NB4 (cell line): ENCODE measurements at places on chromosomes 6 and 20.

- no peak for DNase-seq
These were observed 5.4 kb downstream of the DPPA5 start for GRCh38 chr6:73348550-73349204.

DNA sequence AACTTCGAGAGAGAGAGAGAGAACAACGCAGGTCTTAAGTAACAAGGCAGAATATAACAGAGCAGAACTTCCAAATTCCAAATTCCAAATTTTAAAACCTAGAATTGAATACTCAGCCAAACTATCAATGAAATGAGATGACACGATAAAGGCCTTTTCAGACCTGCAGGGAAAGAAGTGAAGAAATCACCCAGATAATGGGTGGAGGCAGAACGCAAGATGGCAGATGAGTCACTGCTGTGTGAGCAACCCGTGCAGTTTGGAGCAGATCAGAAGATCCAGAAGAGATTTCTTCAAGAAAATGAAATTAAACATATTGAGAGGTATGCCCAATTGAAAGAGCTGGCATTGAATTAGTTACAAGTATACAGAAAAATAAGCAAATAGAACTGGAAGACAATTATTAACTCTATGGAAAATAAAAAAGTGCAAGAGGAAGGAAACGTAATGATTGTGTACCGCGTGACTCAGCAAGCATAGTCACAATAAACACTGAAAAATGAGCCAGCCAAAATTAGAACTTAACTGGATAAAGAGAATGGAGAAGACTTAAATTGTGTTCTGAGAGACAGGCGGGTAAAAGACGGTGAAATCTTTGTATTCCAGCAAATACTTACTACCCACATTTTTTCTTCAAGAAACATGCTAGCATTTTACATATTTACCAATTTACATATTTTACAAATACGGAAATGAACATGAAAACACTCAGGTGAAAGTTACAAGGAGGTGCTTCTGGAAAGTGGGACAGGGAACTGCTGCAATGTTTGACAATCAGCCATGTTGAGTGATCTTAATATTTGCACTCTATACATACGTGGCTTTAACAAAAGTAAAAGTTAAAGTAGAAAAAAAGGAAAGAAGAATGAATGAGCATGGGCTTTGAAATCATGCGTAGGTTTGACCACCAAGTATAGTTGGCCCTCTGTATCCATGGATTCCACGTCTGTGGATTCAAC, 87.9 kb upstream of the CDYL start:
- DNase-seq = peak; percentile 88

- no peak for DNase-seq
These were observed 144.1 kb downstream of the MRPL14 start for GRCh38 chr6:43983191-43983590.

DNA sequence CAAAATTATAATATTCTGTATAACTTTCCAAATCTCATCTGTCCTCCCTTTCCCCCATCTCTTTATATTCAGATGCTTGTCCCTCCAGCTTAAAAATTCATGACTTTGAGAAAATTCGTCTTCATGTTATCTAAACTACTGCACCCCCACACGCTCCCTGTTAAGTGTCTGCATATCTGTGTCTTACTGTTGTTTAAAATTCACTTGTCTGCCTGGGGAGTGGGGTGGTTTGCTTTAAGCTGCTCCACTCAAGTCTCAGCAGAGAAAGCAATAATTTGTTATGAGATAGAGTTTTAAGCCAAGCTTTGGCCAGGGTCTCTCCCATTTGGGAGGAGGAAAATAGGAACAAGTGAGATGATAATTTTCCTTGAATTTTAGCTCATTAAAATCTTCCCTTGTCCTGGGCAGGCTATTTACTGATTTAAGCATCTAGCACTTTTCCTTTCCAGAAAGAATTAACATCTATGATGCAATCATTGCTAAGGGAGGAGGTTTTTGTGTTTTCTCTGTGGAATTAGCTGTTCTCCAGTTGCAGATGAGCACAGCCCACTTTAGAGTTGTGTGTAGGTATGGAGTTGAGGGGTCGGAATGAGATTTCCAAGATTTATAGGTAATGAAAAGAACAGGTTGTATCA, 36.8 kb downstream of the MTHFD1L start:
- no peak for DNase-seq

GRCh38 chr6:74551896-74552295, 654.0 kb downstream of the COL12A1 start:
- no peak for DNase-seq

DNA sequence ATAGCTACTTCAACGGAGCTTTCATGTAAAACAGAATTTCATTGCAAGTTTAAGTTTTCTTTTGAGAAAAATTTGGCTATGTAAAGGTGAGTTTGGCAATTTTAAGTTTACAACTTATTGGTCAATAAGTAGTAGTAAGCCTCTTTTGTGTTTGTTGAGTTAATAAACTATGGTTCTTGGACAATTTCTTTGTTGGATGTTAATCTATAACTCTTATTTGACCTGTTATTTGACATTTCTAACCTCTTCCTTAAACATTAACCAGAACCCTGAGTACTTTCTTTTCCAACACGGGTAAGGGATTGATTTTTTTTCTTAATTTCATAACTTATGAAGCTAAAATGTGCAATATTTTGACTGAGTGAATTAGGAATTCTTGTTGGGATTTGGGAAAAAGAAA, 354.4 kb downstream of the PRKN start:
- DNase-seq = no peak

GRCh38 chr6:41707565-41708200, 27.7 kb downstream of the TFEB start:
- DNase-seq = peak; percentile 71

- DNase-seq = peak; percentile 68
These were observed 76.8 kb downstream of the UNC5CL start for GRCh38 chr6:40962241-40962640.

DNA sequence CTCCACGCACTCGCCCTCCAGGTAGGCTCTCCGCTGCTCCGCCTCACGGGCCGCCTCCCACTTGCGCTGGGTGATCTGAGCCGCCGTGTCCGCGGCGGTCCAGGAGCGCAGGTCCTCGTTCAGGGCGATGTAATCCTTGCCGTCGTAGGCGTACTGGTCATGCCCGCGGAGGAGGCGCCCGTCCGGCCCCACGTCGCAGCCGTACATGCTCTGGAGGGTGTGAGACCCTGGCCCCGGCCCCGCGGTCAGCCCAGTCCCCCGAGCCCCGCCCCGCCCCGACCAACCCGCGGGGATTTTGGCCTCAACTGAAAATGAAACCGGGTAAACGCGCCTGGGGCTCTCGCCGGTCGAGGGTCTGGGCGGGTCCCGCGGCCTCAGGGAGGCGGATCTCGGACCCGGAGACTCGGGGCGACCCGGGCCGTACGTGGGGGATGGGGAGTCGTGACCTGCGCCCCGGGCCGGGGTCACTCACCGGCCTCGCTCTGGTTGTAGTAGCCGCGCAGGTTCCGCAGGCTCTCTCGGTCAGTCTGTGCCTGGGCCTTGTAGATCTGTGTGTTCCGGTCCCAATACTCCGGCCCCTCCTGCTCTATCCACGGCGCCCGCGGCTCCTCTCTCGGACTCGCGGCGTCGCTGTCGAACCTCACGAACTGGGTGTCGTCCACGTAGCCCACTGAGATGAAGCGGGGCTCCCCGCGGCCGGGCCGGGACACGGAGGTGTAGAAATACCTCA, 598 bp downstream of the HLA-B start:
- peak; percentile 25 for DNase-seq

DNA sequence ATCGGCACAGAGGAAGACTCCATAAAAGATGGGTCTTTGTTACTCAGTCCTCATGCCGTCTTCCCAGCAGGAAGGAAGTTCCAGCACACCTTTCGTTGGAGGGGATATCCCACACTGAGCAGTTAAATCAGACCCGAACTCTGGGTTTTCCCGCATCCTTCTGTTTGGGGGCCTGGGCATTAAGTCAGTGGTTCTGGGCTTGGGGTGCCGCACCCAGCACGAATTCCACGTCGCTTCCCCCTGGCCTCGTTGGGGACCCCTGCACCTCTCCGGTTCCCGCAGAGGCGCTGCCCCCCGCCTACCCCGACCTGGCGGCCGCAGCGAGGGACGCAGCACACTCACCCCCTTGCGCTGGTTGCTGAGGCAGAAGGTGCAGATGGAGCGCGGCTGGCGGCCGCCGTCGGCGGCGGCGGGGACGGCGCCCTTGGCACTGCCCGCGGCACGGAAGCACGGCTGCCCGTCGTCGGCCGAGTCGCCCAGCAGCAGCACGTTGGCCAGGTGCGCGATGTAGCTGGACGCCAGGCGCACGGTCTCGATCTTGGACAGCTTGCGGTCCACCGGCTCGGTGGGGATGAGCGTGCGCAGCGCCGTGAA, 641 bp downstream of the TCF15 start:
- DNase-seq = no peak

DNA sequence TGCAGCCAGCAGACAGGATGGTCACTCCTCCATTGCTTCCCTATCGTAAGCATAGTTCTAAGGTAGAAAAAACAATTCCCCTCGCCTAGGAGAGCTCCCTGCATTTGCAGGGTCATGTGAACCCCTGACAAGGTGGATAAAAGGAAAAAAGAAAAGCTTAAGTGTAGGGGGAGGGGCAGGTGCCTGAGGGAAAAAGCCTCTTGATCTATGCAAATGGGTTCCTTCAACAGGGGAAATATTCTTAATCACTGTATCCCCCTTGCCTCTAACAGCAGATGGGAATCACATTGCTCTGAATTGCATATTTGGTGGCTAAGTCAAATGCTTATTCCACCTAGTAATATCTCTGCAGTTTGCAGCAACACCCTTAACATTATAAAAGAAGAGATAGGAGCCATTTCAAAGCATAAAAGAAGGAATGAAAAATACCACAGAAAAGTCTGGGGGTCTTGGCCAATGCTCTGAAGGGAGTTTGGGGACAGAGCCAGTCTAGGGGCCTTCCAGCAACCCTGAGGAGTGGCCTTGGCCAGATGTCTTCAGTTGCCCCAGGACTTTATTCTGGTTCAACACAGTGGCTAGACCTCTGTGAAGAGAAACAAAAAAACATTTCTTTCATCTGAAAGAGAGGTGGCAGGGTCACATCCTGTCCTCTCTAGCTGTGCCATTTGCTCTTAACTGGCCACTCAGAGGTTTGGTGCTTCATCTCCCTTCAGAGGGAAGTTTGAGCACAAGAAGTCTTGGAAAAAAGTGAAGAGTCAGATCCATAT, 660.4 kb upstream of the GJE1 start:
- DNase-seq = no peak

GRCh38 chr6:99344289-99344688, 5.2 kb downstream of the FAXC start:
- no peak for DNase-seq

- DNase-seq = no peak
These were observed 221.4 kb downstream of the PKHD1 start for GRCh38 chr6:51865996-51866395.

DNA sequence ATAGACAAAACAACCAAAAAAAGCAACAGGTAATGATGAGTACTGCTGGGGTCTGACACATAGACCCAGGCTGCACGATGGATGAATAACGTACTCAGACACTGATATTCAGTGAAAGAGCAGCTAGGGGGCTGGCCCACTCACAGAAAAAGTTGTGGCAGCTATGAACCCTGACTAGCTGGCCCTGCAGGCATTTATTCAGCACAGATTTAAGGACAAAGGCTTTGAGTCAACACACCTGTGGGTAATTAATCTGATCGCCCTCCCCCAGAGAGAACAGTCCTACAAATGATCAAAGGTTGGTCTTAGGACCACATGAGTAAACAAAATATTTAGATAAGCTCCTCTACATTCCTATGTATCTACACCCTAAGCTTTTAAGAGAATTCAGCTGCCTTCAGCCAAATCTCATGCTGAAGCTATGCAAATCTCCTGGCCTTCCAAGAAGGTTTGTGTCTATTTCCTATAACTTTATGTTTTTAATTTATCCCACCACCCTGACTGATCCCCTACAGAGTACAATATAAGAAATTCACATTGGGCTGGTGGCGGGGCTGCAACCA, 81.7 kb upstream of the NXT1 start:
- no peak for DNase-seq

- no peak for DNase-seq
These were observed 84.8 kb upstream of the BTBD3 start for GRCh38 chr20:11832851-11833250.

GRCh38 chr20:10696650-10697049, 22.9 kb upstream of the JAG1 start:
- peak; percentile 36 for DNase-seq

GRCh38 chr6:36916126-36916525, 30.4 kb downstream of the C6orf89 start:
- DNase-seq = no peak

DNA sequence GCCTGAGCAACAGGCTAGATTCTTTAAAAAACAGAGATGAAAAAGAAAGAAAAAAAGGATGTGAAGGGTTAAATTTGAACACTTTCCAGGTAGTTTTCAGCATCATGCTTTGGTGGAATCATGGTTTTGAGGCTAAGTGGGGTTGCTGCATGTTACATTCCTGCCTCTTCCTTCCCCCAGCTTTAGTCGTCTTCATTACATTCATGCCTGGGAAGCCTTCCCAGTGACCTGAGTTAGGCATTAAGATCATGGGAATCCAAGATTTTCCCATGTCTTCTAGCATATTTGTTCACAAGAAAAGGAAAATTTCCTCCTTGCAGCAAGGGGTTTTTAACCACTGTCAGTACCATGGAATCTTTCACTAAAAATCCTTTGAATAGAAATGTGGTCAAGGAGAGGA, 12.0 kb downstream of the TPX2 start:
- no peak for DNase-seq

DNA sequence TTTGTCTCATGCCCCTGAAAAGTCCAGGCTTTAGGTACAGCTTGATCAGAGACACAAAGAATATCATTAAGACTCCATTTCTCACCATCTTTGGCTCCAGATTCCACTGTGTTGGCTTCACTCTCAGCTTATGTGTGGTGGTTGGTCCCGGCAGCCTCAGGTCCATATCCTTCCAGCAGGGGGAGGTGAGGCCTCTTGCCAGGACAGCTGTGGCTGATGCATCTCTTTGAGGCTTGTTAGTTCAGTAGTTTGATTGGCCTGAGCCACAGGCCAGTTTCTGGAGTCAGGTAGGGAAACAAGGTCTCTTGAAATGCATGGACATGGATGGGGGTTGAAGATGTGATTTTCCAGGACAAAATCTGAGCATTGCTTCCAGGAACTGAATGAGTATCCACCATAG, 62.4 kb downstream of the JAG1 start:
- peak; percentile 51 for DNase-seq

DNA sequence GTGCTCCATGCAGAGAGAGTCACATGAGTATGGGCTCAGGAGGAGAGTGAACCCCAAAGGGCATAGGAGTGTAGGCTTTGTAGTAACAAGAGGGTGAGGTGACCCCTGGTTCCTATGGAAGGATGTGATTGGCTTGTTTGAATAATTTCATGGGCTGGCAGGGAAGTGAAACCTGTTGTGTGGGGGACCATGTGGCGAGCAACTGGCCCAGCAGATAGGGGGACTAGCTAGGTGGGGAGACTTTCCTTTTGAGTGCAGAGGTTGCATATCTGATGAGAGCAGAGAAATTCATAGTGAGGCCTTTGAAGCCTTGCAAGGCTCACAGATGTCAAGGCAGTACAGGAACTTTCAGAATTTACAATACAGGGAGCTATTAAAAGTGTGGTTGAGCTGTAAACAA, 247.9 kb upstream of the SLC35B3 start:
- DNase-seq = no peak
